ENCODE measurements at places on chromosomes 2 and 18.

GRCh38 chr2:95289253-95289652 lies 7.9 kb upstream of the KCNIP3 start:
- no peak for DNase-seq

DNA sequence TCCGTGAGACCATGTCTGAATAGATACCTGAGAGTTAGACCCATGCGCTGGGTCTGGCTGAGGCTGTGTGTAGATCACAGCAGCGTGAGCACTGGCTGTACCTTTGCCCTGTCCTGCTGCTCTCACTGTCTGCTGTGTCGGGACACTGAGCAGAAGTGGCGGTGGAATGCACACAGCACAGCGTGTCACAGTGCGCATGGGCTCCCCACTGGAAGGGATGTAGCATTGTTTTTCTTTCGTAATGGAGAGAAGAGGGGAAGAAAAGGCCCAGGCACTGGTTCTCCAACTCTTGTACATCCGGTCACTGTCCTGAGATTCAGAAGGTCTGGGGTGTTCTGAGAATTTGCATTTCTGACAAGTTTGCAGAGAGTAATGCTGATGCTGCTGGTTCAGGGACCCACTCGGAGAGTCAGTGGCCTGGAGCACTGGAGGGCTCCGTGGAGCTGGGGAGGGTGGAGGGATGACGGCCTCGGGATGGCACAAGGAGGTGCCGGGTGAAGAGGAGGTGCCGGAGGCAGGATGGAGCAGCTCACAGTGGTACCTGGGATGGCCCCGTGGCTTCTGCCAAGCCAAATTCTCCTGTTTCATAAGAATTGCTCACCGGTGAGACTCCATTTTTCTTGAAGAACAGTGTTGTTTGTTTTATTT lies 252.8 kb downstream of the LDLRAD4 start:
- DNase-seq: no peak

DNA sequence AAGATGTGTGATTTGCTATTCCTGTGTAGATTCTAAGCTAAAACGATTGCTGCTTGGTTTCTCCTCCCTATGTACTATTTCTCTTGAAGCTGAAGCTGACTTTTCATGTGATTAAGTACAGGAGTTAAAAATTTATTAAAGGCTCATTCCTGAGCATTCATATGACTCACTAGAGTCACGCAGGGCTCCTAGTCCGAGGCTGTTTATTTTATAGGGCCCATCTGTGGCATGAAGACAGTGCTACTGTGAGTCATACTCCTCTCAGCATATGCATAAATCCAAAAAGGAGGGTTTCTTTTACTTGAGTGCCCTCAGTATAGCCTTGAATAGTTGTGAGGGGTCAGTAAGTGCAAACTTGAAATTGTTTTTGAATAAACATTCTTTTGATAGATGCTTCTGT lies 378.8 kb downstream of the PTPRM start:
- no peak for DNase-seq

GRCh38 chr18:55906536-55906935 lies 318.5 kb upstream of the TCF4 start:
- DNase-seq: no peak

- no peak for DNase-seq
These were observed 160.4 kb upstream of the FOSL2 start for GRCh38 chr2:28232295-28232694.

Data from stimulated activated naive CD8-positive, alpha-beta T cell treated with anti-CD3 and anti-CD28 coated beads, Interleukin-15, Interleukin-2, amounts not matched to agents 100 U/mL and 50 U/mL, for 24 hours (primary cell).